AG04449 (cell line): ENCODE measurements at places on chromosomes 5 and 9.

- DNase-seq: peak; percentile 85
These were observed 60.1 kb downstream of the FAM174A start for GRCh38 chr5:100595152-100595811.

GRCh38 chr5:67189079-67189354, 7.6 kb downstream of the CD180 start:
- no peak for DNase-seq

- no peak for DNase-seq
These were observed 30.2 kb upstream of the SEMA6A start for GRCh38 chr5:116604805-116605204.

GRCh38 chr9:105103776-105104175, 140.7 kb upstream of the SLC44A1 start:
- DNase-seq: no peak

DNA sequence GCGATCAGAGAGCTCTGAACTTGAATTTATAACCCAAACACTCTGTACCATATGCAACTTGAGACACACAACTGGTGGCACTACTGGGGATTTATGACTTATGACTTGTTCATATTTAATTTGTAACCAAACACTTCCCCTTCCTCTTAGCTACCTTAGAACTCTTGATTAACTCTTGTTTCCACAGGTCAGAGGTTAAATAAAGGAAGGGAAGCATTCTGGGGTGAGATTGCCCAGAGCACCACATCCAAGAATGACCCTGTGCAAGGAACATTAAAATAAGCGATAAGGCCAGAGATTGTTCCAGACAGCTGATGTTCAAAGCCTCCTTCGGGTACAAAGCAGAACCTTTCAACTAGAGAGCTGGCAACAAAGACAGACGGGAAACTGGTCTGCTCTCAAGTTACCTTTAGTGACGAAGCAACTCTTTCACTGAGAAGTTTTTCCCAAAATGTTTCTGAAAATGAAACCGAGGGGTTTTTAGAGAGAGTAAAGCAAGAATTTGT, 242.6 kb downstream of the DENND1A start:
- DNase-seq: no peak

GRCh38 chr9:31492229-31492628, 892.2 kb upstream of the ACO1 start:
- no peak for DNase-seq

- no peak for DNase-seq
These were observed 56.6 kb downstream of the RASEF start for GRCh38 chr9:83006378-83006777.

GRCh38 chr9:124442379-124442778, 7.9 kb upstream of the ADGRD2 start:
- DNase-seq: no peak

GRCh38 chr9:120379611-120380010, 200.4 kb downstream of the CDK5RAP2 start:
- no peak for DNase-seq

- DNase-seq: no peak
These were observed 24.8 kb downstream of the CSF1R start for GRCh38 chr5:150061538-150061995.

- DNase-seq: no peak
These were observed 154.3 kb downstream of the HMHB1 start for GRCh38 chr5:143966280-143966679.

DNA sequence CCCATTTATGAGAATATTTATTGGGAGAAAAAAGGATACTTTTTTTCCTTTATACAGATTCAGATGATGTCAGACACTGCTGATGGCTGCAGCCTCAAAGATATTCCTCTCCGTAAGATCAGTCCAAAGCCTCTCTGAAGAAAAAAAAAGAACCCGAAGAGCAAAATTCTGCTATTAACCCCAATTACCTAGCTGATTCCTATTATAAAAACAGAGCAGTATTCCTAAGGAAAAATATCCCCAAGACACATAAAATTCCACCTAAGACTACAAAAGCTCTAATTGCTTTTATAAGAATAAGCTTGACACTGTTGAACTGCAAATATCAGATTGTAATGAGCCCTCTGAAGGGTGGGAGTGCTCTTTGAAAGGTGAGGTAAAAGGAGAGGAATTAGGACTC, 138.7 kb downstream of the CDH6 start:
- no peak for DNase-seq

DNA sequence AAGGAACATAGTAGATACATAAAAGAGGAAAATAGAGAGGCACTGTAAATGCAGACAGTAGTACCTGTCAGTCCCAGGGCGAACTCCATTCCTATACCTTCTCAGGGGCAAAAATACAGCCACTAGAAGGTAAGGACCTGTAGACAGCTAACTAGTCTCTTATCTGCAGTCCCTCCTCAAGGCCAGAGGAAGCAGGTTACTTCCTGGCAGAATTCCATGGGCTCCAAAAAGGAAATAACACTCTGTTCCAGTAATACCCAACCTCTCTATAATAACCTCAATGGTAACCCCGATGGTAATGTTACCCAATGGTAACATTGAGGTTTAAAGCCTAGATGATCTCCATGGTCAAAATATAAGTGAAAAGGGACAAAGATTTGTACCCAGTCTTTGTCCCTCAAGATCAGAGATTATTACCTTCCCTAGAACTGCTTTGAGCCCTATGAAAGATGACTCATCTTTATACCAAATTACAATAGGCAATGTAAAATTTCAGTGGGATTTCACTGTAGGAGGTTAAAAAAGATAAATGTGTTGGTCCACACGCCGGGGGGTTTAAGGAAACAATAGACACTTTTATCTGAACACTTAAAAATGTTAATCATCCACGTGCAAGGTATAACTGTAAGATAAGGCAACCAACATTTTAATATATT, 113.0 kb downstream of the DENND1A start:
- no peak for DNase-seq

DNA sequence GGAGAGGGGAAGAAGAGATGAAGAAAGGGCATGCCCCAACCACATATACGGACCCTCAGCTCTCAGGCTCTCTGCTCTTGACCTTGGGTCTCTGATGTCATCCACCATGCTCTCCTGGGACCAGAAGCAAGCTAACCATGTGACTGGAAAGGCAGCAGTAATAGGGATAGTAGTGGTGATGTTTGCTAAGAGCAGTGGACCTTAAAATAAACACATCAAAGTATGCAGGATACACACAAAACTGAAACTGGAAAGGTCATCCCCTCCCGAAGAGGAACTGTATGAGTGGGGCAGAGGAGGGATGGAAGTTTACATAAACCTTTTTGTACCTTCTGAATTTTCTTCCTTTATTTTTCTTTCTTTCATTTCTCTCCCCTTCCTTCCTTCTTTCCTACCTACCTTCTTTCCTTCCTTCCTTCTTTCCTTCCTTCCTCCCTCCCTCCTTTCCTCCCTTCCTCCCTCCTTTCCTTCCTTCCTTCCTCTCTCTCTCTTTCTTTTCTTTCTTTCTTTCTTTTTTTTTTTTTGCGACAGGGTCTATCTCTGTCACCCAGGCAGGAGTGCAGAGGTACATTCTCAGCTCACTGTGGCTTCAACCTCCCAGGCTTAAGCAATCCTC, 8.1 kb upstream of the PTPN3 start:
- DNase-seq: no peak

DNA sequence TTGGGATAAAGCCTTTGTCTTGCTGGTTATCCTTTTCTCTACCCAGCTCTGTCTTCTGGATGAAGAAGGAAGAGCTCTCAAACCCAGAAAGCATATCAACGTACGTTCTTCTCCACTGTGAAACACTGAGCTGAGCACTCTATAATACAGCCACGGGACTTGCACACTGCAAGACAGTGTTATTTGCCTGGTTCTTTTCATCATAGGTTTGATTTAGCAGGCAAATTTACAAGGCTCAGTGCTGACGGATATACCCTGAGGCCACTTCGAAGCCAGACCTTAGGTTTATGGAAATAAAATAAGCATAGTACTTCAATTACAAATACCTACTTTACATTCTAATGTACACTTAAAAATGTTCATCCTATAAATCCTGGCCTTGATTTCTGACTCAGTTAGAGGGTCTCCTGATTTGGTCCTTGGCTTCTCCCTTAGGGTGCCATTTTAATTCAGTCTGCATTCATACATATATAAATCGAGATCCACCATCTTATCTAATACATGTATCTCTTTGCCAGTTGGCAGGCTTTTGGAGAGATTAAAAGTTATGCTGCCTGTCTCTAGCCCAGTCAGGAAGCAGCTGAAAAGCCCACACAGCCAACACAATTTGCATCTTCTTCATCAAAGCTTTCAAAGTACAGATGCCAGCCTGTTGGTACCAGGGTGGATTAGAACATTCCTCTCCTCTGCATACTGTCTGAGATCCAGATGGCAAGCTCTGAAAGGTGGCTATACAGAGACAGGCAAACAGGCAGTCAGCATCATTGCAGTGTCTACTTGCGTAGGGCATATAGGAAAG, 194.4 kb downstream of the DEPDC1B start:
- no peak for DNase-seq

- no peak for DNase-seq
These were observed 365.3 kb downstream of the MTRR start for GRCh38 chr5:8234179-8234770.

DNA sequence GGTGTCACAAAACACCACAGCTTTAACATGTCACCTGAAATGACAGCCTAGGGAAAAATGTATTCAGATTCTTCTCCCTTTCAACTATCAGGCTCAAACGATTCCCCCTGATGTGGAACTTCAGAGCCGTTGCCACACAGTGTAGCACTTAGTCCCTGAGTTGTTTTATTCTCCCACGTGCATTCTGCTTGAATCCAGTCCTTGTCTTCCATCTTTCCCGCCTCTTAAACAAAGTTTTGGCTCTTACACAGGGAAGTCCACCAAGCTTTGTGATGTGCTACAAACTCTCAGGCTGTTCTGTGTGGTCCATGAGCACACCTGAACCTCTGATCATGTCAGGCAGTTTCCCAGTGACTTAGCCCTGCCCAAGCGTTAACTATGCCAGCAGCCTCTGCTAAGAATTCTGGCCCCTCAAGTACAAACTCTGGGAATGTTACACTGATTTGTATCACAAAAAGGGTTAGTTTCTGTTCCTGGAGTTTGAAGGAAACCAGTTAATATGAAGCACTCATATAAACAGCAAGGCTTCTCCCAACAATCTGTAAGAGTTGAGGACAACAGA, 45.8 kb upstream of the RNF38 start:
- no peak for DNase-seq

- no peak for DNase-seq
These were observed 34.6 kb downstream of the ZSWIM6 start for GRCh38 chr5:61366497-61367240.

GRCh38 chr9:133994353-133995011, 2.4 kb upstream of the VAV2 start:
- DNase-seq: no peak

- DNase-seq: no peak
These were observed 66.1 kb downstream of the CACNA1B start for GRCh38 chr9:137943655-137944054.

GRCh38 chr5:53032188-53032587, 43.0 kb downstream of the ITGA2 start:
- no peak for DNase-seq

DNA sequence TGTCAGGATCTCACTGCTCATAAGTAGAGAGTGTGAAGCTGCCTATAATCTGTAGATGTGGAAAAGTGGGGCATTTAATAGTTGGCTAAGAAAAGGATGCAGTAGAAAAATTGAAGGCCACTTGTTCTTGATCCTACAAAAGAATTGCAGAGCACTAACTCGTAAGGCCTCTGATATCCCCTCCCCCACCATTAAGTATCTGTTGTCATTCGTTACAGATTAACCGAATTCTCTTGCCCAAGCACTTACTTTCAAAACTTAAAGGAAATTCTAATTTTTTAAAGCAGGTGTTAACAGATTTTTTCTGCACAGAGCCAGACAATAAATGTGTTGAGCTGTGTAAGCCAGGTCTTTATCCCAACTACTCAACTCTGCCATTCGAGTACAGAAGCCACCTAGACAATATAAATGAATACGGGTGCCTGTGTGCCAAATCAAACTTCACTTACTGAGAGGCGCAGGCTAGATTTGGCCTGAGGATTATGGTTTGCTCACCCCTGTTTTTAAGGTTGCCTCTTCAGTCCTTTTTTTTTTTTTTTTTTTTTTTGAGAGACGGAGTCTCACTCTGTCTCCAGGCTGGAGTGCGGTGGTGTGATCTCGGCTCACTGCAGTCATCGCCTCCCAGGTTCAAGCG, 234.8 kb downstream of the RFK start:
- DNase-seq: no peak

- DNase-seq: no peak
These were observed 532.2 kb downstream of the NR2F1-AS1 start for GRCh38 chr5:93048858-93049257.

GRCh38 chr9:127614961-127615360, 2.9 kb downstream of the STXBP1 start:
- DNase-seq: no peak

GRCh38 chr9:132943651-132944293, 644 bp downstream of the TSC1 start:
- DNase-seq: no peak

- no peak for DNase-seq
These were observed 48.3 kb downstream of the ATPSCKMT start for GRCh38 chr5:10201223-10201868.

- no peak for DNase-seq
These were observed 529 bp upstream of the NRARP start for GRCh38 chr9:137302449-137303150.

DNA sequence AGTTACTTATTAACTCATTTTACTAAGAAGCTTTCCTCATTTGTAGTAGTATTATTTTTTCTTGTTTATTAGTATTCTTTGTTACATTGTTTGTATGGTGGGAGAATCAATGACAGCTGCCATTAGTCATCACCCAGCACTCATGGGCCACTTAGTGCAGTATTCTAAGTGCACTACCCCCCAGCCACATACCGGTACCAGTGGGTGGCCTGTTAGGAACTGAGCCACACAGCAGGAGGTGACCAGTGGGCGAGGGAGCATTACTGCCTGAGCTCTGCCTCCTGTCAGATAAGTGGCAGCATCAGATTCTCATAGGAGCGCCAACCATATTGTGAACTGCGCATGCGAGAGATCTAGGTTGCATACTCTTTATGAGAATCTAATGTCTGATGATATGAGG, 24.2 kb upstream of the CAMLG start:
- no peak for DNase-seq

GRCh38 chr5:107704681-107705401, 34.1 kb upstream of the EFNA5 start:
- DNase-seq: no peak

DNA sequence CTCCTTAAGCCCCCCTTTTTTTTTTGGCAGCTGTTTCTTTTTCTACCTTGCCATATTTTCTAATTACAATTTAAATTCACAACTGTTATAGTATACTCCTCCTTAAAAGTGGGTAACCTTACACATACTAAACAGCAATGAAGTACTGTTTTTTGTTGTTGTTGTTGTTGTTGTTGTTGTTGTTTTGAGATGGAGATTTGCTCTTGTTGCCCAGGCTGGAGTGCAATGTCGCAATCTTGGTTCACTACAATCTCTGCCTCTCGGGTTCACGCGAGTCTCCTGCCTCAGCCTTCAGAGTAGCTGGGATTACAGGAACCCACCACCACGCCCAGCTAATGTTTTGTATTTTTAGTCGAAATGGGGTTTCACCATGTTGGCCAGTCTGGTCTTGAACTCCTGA, 669.1 kb upstream of the CDH6 start:
- DNase-seq: no peak

- DNase-seq: no peak
These were observed 2.9 kb downstream of the EDIL3 start for GRCh38 chr5:84381502-84382362.
